ENCODE measurements at places on chromosomes 1 and 21. TPM values are rescaled to one million over a fixed set of nuclear protein-coding genes. Genes with fewer than 3 reads are reported as not detected.

DNA sequence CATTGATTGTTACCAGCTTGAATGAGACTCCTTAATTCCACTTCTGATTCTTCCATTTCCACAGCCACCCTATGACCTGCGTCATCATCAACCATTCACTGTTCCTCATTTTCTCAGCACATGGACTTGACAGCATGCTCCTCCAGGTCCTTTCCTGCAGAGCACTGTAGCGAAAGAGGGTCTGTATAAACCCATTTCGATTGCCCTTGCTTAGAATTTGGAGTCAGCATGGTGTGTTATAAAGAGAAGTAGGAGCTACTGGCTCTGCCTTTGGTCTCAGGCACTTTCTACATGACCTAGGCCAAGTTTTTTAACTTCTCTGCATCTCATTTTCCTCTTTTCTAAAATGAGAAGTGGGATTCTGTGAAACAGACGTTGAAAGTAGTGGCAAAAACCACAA, 133.8 kb downstream of the AK5 start:
- H3K27me3 ChIP-seq, result no peaks in the 10 kb centered on the region
- no peak for DNase-seq
- H3K4me1 ChIP-seq, result peaks cover 25% of the 10 kb centered on the region
- H3K4me3 ChIP-seq, result no peak overlapping the region

SH2D1B gene
- not detected for total RNA-seq

GRCh38 chr1:31509124-31510072, 66.9 kb upstream of the TINAGL1 start:
- DNase-seq, result no peak
- H3K27ac ChIP-seq, result no peak overlapping the region
- H3K27me3 ChIP-seq, result peaks cover 20% of the 10 kb centered on the region

GRCh38 chr1:98700228-98700627, 38.7 kb downstream of the SNX7 start:
- H3K4me1 ChIP-seq, result peaks cover 19% of the 10 kb centered on the region
- H3K36me3 ChIP-seq, result peaks cover 19% of the 10 kb centered on the region
- no peak overlapping the region for H3K4me3 ChIP-seq
- no peak for DNase-seq
- H3K27me3 ChIP-seq, result no peaks in the 10 kb centered on the region

STUM gene
- total RNA-seq, result not detected

- no peak overlapping the region for H3K27ac ChIP-seq
- peaks cover 11% of the 10 kb centered on the region for H3K4me1 ChIP-seq
- no peaks in the 10 kb centered on the region for H3K27me3 ChIP-seq
- peaks cover 3% of the 10 kb centered on the region for H3K36me3 ChIP-seq
- DNase-seq, result no peak
- no peak overlapping the region for H3K4me3 ChIP-seq
These were observed 79.0 kb downstream of the ST3GAL3 start for GRCh38 chr1:43786201-43786958.

DIRAS3 gene
- total RNA-seq, result 0.36 TPM

DNA sequence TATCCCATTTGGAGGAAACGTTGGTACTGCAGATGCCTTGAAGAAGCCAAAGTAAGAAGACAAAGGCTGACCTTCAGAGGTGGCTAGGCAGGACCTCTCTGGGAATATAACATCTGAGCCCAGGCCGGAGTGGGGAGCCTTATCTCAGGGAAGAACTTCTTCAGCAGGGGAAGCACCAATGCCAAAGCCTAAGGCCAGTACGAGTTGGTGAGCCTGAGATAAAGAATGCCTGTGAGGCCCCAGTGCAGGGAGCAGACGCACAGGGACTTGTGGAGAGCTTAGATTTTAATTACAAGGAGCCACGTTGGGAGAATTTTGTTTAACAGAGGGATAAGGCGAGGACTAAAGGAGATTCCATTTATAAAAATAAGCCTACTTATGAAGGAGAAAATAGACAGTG, 468.8 kb upstream of the RUNX1 start:
- no peaks in the 10 kb centered on the region for H3K36me3 ChIP-seq
- no peaks in the 10 kb centered on the region for H3K4me1 ChIP-seq
- no peaks in the 10 kb centered on the region for H3K27me3 ChIP-seq
- no peak overlapping the region for H3K4me3 ChIP-seq
- H3K27ac ChIP-seq, result no peak overlapping the region
- no peak for DNase-seq

Measured in chondrocyte (in vitro differentiated cells).